Stimulated activated naive B cell treated with anti-CD40 and anti-IgM and Interleukin-4, amounts not matched to agents 10 μg/mL and 1 μg/mL and 100 μg/mL, for 72 hours (primary cell): ENCODE measurements at places on chromosomes 16 and 17.
A peak's percentile ranks its signal among the peaks of the same experiment; 100 is the strongest.

- H3K4me3 ChIP-seq: no peak overlapping the region
- no peak for DNase-seq
- no peaks in the 10 kb centered on the region for H3K36me3 ChIP-seq
- peaks cover 6% of the 10 kb centered on the region for H3K27me3 ChIP-seq
- H3K4me1 ChIP-seq: no peaks in the 10 kb centered on the region
- no peak overlapping the region for H3K27ac ChIP-seq
These were observed 91.0 kb upstream of the CDH13 start for GRCh38 chr16:82535764-82536163.

- no peak overlapping the region for H3K27ac ChIP-seq
- no peak for DNase-seq
- H3K4me1 ChIP-seq: peaks cover 2% of the 10 kb centered on the region
- peaks cover 33% of the 10 kb centered on the region for H3K36me3 ChIP-seq
These were observed 23.9 kb downstream of the TMEM11 start for GRCh38 chr17:21190078-21190477.

- H3K4me1 ChIP-seq: no peaks in the 10 kb centered on the region
- H3K4me3 ChIP-seq: no peak overlapping the region
- DNase-seq: no peak
- H3K27ac ChIP-seq: no peak overlapping the region
- H3K27me3 ChIP-seq: peaks cover 5% of the 10 kb centered on the region
These were observed 471.3 kb downstream of the NPIPA7 start for GRCh38 chr16:16850274-16850673.

DNA sequence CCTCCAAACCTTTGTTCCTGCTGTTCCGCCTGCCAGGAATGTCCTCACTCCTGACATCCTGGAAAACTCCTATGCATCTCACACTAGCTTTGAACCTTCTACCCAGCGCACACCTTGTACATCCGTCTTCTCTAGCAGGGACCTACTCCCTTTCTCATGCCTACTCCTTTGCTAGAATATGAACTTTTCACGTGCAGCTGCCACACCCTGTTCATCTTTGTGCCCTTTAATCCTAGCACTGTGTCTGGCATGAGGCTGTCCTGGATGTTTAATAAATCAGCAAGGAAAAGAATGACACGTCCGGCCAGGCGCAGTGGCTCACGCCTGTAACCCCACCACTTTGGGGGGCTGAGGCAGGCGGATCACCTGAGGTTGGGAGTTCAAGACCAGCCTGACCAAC, 111.0 kb downstream of the NTN1 start:
- DNase-seq: no peak
- H3K27ac ChIP-seq: no peak overlapping the region
- no peak overlapping the region for H3K4me3 ChIP-seq

GRCh38 chr17:15236281-15237105, 28.6 kb downstream of the PMP22 start:
- no peaks in the 10 kb centered on the region for H3K36me3 ChIP-seq
- H3K27ac ChIP-seq: no peak overlapping the region
- H3K4me1 ChIP-seq: peaks cover 8% of the 10 kb centered on the region
- no peak for DNase-seq

DNA sequence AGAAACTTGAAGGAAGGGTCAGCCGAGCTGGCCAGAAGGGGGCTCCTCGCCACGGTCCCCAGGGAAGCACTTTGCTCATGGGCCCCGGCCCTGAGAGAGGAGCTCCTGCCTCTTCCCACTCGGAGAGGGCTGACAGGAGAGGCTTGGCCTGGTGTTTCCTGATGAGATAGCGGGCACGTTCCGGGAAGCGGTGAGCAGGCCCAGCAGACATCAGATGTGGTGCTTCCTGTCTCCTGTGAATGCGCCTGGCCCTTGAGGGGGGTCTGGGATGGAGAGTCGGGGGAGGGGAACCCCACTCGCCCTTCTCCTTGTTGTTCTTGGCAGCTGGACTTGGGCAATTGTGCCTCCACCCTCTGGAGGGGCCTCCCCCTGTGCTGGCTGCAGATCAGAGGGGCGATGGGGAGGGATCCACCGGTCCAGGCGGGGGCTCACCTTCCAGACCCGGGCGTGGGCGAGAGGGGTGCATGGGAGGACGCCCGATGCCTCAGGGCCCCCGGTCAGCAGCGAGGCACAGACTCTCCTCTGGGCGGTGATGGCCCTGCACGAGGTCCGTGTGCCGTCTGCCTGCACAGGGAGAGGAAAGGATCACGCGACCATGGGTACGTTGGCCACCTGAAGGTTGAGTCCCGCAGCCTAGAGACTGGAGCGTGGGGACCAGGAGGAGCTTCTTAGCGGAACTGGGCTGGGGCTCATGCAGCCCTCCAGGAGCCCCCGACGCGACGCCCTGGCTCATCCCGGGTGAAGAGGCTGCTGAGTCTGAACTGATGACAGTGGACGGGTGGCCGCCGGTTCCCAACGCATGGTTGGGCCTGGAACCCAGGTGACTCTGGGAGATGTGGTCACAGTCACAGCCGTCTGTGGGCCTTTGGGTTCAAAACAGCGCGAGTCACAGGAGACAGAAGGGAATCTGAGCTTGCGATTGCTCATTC, 25.4 kb downstream of the METRNL start:
- H3K27me3 ChIP-seq: peaks cover 39% of the 10 kb centered on the region
- no peak overlapping the region for H3K4me3 ChIP-seq
- no peak for DNase-seq
- H3K4me1 ChIP-seq: peaks cover 15% of the 10 kb centered on the region

DNA sequence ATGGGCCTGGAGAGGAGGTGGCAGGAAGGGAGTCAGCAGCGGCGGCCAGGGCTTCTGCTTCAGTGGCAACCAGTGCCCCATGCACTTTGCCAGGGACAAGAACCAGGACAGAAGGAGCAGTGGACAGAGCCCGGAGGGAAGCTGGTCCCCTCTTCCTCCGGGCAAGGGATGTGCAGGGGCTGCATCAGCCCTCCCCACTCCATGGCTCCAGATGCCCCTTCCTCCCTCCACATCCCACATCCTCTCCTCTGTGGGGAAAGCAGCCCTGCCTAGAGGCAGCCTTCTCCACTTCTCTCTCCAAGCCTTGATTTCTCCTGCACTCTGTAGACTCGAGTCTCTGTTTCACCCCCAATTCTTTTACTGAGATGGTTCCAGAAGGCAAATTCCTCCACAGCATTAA, 50.4 kb downstream of the AIPL1 start:
- H3K27me3 ChIP-seq: peaks cover 16% of the 10 kb centered on the region
- no peaks in the 10 kb centered on the region for H3K36me3 ChIP-seq
- DNase-seq: no peak

DNA sequence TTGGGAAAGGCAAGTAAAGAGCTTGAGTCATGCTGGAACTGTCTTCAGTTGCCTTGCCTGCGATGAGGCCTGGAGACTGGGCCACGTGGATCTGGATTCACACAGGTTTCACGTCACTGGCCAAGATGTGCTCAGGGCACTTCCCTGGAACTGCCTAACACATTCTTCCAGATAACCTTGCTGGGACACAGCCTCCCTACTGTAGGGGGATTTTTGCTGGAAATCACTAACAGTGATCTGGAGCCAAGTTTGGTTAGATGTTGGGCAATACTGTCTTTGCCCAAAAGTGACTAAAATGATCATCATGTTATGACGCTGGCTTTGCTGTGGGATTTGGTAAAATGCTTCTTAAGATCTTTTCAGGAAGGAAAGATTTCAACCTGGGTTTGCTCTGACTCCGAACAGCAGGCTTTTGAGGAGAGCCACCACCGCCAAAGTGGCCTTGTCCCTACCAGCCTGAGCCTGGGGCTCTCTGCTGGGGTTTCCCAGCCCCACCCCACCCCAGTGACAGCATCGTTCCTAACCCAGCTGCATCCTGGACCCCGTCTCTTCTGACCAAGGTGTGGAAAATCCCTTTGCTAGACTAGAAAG, 14.7 kb downstream of the C1QTNF1 start:
- peaks cover 16% of the 10 kb centered on the region for H3K27me3 ChIP-seq
- no peaks in the 10 kb centered on the region for H3K36me3 ChIP-seq
- DNase-seq: no peak
- H3K4me1 ChIP-seq: no peaks in the 10 kb centered on the region
- H3K4me3 ChIP-seq: no peak overlapping the region
- H3K27ac ChIP-seq: peak overlapping the region; percentile 62

- H3K4me3 ChIP-seq: no peak overlapping the region
- H3K27me3 ChIP-seq: peaks cover 15% of the 10 kb centered on the region
- DNase-seq: no peak
- peaks cover 53% of the 10 kb centered on the region for H3K4me1 ChIP-seq
These were observed 5.1 kb upstream of the ADCY7 start for GRCh38 chr16:50261160-50261706.

DNA sequence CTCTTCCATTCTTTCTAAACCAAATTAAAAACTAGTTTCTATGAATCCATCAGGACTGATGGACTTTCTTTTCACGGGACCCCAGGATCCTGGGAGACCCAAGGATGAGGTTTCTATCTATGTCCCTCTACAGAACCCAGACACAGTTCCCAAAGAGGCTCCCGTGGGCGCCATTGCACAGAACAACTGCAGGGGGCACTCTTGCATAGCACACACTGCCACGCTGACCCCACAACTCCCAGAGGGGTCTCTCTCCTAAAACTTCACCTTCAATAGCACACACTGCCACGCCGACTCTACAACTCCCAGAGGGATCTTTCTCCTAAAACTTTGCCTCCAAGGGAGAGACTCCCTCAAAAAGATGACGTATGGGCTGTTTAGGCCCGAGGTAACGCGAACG, 9.0 kb downstream of the ABR start:
- peaks cover 13% of the 10 kb centered on the region for H3K36me3 ChIP-seq
- H3K27me3 ChIP-seq: no peaks in the 10 kb centered on the region
- H3K27ac ChIP-seq: no peak overlapping the region
- H3K4me3 ChIP-seq: no peak overlapping the region
- peaks cover 24% of the 10 kb centered on the region for H3K4me1 ChIP-seq

- H3K27ac ChIP-seq: no peak overlapping the region
- no peak overlapping the region for H3K4me3 ChIP-seq
- no peaks in the 10 kb centered on the region for H3K36me3 ChIP-seq
- DNase-seq: no peak
- H3K27me3 ChIP-seq: peaks cover 18% of the 10 kb centered on the region
These were observed 385.2 kb downstream of the NPIPA8 start for GRCh38 chr16:17951378-17951777.

- DNase-seq: no peak
- H3K27me3 ChIP-seq: peaks cover 16% of the 10 kb centered on the region
- peaks cover 29% of the 10 kb centered on the region for H3K4me1 ChIP-seq
- H3K27ac ChIP-seq: no peak overlapping the region
These were observed 40.7 kb upstream of the MAP3K14 start for GRCh38 chr17:45357364-45357997.

DNA sequence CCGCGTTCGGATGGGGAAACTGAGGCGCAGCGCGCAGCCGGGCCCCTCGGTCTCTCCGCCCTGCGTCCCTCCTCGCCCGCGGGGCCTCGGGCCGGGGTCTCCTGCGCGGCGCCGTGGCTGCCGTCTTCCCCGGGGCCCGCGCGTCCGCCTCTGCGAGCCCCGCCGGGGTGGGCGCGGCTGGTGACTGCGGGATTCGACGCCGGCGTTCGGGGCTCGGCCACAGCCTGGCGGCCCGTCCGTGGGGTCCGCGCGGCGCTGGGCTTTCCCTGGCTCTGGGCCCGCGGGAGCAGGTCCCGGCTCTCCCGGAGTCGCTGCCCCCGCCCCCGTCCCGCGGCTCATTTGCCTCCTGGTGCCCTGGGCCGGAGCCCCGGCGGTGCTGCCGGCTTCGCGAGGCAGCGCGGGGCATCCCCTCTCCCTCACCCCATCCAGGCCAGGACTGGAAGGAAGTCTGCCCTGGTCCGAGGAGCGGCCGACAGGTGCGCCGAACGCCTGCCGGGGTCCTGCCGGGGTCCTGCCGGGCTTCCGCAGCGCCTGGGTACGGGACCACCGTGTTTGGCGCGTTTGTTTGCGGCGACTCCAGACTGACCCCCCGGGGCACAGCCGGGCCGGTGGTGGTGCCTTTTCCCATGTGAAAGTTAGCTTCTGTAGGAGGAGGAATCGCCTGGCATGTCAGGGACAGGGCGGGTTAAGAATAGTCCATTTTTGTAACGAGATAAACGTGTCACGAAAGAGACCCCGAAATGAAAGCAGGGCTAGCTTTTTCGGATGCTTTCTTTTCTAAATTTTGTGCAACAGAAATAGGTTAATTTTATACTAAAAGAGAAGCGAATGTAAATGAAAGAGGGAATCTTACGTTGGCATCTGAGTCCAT, 671 bp downstream of the CHMP6 start:
- peak overlapping the region; percentile 37 for H3K27ac ChIP-seq
- H3K36me3 ChIP-seq: peaks cover 20% of the 10 kb centered on the region
- no peaks in the 10 kb centered on the region for H3K27me3 ChIP-seq
- H3K4me3 ChIP-seq: peak overlapping the region; percentile 76
- H3K4me1 ChIP-seq: peaks cover 19% of the 10 kb centered on the region
- DNase-seq: no peak

DNA sequence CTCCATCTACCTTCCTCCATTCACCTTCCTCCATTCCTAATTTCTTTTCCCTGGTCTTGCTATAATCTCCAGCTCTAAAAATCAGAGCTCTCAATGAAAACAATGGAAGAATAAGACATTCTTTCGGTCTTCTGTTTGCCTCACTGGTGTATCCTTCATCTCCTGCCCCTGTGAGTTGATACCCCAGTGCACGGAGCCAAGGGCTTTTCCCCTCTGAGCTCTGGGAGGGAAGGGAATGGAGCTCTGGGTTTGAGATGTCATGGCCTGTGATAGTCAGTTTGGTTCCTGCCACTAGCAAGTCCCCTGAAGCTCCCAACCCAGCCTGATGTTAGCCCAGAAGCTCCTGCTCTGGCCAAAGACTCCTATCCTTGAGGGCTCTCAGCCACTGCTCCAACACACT, 36.6 kb upstream of the DNAH9 start:
- no peaks in the 10 kb centered on the region for H3K4me1 ChIP-seq
- H3K27me3 ChIP-seq: no peaks in the 10 kb centered on the region
- no peak for DNase-seq
- H3K4me3 ChIP-seq: no peak overlapping the region
- H3K27ac ChIP-seq: no peak overlapping the region
- H3K36me3 ChIP-seq: no peaks in the 10 kb centered on the region

DNA sequence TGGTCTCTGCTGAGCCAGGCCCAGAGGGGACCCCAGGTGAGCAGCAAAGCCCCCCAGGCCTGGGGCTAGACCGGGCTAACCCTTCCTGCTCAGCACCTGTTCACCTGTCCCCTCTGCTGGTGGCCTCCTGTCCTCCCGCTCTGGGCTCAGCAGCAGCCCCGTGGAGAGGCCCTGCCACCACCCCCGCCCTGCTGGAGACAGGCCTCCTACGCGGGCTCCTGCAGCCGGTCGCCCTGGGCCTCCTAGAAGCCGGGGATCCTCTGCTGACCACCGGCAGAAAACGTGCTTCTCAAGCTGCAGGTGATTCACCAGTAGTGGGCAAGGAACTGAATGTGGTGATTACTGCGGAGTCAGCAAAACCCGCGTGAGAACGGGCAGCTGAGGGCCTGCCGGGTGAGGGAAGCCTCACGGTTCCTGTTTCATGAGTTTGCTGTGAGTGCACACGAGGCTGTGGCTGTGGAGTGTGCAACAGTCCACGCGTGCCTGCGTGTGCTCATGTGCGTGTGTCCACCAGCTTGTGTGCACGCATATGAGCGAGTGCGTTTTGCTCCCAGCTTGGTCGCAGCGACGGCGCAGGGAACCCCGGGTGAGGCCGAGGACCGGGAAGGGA, 792 bp downstream of the SECTM1 start:
- H3K4me1 ChIP-seq: peaks cover 20% of the 10 kb centered on the region
- DNase-seq: peak; percentile 40
